ENCODE measurements at places on chromosomes 2 and 18.

DNA sequence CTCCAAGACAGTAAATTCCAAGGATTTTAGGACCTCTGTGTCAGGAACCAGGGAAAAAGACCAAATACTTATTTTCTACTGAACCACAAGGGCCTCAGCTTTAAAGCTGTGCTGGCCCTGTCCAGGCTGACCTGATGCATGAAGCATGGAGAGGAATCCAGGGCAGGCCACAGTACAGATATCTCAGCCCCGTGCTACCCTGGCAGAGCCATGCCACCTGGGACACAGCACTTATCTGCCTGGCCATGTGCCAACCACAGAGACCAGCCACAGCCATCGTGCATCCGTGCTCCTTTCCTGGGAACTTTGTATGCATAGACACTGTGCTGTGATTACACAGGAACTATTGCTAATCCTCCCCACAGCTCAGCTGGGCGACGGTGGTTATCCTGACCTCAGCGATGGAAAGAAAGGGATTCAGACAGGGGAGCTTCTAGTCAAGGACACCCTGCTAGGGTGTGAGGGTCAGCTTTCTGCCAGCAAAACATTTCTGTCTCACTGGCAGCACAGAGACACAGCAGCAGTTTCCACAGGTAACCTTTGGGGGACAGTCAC lies 687.4 kb upstream of the ID2 start:
- no peak for DNase-seq

DNA sequence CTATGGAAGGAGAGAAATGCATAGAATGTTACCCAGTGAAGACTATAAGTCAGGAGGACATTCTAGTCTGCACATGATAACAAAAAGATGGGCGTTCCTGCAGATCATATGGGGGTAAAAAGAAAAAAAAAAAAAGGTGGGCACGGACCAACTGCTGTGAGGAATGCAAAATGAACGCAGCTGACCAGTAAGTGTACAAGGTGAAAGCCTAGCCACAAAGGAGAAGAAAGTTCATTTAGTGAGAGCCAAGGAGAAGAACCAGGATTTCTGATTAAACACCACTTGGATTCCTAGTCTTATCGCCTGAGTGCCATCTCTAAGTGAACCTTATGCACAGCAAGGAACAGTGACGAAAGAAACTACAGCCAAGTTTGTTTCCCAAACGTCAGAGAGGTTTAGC lies 26.5 kb downstream of the RBMS1 start:
- DNase-seq: no peak

DNA sequence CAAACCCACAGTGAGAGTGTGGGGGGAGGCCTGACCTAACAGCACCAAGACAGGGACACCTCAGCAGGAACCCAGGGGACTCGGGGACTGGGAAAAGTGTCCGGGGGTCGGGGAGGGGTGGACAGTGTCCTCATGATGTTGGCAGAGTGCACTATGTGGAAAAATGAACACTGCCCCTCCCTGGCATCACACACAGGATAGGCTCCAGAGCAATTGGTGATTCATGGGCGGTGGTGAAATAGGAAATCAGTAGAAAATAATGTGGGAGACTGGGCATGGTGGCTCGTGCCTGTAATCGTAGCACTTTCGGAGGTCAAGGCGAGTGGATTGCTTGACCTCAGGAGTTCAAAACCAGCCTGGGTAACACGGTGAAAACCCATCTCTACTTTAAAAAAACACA lies 3.6 kb upstream of the ANO7 start:
- no peak for DNase-seq

GRCh38 chr2:189551808-189552207 lies 28.8 kb downstream of the SLC40A1 start:
- no peak for DNase-seq

DNA sequence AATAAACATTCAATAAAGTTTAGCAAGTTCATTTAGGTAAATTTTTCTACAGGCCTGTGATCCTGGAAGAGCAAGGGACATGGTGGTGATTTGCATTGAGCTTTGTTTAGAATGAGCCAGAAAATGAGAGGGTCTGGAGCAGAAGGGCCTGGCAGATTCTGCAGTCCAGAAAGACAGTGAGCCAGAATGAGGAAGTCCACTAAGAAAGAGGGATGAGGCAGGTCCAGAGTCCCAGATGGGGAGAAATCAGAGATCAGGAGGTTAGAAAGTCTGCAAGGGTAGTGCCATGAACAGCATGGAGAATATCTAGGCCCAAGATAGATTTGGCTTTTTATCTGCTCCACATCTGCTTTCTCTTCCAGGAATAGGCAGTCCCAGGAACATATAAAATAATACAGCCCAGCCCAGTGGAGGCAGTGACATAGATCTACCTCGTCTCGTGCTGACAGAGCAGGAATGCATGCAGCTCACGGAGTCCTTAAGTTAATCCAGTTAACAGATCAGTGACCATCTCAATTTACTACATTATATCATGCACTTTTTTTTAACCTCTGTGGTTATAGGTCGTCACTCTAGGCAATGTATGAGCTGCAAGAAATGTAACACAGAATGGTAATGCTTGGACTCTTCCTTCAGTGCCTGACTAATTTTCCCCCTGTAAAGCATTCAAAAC lies 429.0 kb downstream of the SUCLG1 start:
- no peak for DNase-seq

GRCh38 chr2:9002637-9003365 lies 683 bp downstream of the MBOAT2 start:
- no peak for DNase-seq

DNA sequence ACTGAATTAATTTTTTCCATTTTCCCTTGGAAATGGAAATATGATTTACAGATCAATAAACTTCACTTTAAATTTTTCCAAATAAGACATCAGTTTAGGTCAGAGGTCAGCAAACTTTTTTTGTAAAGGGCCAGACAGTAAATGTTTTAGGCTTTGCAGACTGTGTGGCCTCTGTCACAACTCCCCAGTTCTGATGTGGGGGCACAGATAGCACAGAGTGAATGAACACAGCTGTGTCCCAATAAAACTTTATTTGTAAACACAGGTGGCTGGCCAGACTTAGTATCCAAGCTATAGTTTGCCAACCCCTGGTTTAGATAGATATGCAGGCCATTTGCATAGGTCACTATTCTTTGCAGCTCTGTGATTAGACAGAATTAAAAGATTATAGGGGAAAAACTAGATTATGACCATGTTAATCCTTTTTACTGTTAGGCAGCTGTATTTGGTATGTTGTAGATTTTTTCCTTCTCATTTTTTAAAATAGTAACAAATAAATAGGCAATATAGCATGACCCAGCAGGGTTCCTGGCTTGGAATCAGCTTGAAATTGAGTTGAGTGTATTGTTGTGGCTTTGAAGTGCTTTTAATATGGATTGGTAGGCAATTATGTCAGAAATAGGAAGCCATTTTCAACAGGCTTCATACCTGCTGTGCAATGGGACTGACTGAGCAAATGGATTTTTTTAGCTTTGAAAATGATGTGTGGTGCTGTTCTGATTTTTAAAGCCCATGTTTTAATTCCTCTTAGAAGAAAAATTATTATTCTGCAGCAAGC lies 59.7 kb downstream of the WDSUB1 start:
- DNase-seq: no peak

DNA sequence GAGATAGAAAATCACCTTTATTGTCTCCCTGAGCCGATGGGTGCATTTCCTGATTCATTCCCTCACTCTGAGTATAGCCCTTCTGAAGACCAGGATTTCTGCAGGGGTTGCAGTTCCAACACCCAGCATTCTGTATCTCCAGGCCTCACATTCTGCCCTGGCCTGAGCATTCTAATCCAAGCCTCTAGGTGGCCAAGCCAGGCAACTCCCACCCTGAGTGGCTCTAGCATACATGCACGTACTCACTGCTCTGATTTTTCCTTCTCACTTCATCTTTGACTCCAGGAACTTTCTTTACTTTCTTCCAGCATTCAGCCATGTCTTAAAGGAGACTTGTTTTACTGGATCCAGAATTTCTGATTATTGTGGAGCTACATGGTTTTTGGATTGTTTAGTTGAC lies 100.7 kb upstream of the STK39 start:
- no peak for DNase-seq

- DNase-seq: no peak
Observed at GRCh38 chr2:175180701-175181103, 808 bp downstream of the ATP5MC3 start.

GRCh38 chr2:30765191-30765590 lies 42.1 kb downstream of the CAPN13 start:
- DNase-seq: no peak

- DNase-seq: no peak
Observed at GRCh38 chr2:19893520-19894133, 8.2 kb downstream of the TTC32 start.

GRCh38 chr2:191650896-191651773 lies 26.8 kb upstream of the NABP1 start:
- no peak for DNase-seq

DNA sequence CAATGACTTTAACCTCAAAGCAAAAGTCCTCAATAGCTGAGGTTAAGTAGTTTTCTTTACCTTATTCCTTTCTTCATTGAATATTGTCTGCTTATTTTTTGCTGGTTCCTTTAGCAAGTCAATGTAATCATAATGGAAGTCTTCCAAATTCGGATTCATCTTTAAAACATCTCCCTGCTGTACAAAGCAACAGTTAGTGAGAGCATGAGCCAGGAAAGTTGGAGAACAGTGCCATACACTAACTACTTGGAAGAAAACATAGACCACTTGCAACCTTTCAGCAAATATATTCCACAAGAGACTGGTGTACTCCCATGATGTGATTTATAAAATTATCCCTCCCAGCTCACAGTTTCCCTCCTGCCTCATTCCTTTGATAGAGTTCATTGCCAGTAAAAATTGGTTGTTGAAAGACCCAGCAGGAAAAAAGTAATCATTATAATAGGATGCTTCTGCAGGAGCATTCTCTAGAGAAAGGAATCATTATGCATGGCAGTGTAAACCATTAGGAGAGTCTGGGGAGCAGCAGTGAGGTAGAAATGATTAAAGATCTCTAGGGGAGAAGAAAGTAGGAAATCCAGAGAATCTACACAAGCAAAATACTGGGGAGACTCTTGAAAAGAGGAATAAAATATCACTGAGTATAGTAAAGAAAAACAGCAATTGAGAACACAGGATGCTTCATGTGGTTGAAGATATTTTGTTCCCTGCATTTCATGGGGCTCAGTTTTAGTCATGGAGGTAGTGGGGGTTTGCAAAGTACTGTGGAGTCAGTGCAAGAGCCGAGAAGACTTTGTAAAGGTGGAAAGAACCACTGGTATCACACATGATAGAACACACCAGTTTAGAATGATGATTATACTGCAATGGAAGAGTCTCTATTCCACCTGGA lies 38.6 kb upstream of the TTN start:
- DNase-seq: no peak

GRCh38 chr2:226790431-226790830 lies 9.2 kb downstream of the IRS1 start:
- DNase-seq: no peak

DNA sequence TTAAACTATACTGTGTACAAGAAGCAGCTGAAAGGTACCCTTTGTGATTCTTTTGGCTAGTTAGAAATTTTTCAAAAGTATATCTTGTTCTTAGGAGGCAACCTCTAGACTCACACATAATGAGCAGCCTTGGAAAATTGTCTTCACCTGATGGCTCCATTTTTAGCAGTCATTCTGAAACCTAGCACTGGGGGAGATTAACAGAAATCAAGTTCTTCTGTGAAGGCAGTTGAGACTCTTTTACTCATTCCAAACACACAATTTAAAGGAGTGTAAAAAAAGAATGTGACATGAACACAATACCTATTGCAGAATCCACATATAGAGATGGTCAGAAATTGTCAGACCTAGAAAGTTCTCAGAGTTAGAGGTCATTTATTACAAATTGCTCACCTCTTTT lies 197.7 kb downstream of the UBE2E3 start:
- no peak for DNase-seq

- no peak for DNase-seq
Observed at GRCh38 chr2:85504778-85505261, 34.1 kb upstream of the MAT2A start.

- no peak for DNase-seq
Observed at GRCh38 chr2:239292531-239292930, 108.3 kb downstream of the HDAC4 start.

- DNase-seq: no peak
Observed at GRCh38 chr2:69007603-69008002, 5.4 kb upstream of the ANTXR1 start.

DNA sequence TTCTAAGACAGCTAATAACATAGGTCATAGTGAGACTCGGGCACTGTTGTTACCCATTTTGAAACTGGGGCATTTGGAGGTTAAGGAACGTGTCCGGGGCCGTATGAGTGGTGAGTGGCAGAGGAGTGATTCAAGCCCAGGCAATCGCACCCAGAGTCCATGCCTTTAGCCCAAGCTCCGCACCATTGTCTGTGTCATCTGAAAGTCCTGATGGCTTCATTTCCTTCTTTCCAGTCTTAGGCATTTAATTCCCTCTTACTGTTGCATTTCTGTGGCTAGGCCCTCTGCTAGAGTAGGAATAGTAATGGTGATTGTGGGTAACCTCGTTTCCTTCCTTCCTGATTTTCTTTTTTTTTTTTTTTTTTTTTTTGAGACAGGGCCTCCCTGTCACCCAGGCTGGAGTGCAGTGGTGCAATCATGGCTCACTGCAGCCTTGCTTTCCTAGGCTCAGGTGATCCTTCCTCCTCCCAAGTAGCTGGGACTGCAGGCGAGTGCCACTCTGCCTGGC lies 49.8 kb upstream of the ASB1 start:
- DNase-seq: no peak

- DNase-seq: no peak
Observed at GRCh38 chr2:128817171-128817570, 498.5 kb upstream of the HS6ST1 start.

DNA sequence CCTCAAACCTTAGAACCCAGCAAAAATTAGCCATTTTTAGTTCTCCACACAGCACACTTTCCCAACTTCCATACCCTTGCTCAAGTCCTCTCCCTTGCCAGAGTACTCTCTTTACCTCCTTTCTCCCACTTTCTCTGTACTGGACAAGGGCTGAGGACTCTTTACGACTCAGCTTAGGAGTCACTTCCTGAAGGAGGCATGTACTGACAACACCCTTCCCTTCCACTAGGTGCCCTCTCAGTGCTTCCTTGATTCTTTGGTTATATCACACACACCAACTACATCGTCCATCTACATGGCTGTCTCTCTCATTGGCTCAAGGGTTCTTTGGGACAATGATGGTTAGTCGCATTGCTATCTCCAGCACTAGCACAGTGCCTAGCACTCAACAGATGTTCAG lies 5.2 kb upstream of the C18orf63 start:
- DNase-seq: no peak

DNA sequence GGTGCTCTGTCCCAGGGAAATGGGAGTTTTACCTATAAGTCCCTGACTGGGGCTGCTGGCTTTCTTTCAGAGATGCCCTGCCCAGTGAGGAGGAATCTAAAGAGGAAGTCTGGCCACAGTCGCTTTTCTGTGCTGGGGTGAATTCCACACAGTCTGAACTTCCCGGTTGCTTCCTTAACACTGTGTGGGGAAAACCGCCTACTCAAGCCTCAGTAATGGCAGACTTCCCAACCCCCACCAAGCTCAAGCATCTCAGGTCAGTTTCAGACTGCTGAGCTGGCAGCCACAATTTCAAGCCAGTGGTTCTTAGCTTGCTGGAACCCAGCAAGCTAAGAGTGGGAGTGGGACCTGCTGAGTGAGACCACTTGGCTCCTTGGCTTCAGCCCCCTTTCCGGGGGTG lies 54.9 kb downstream of the NUP35 start:
- no peak for DNase-seq
